ENCODE measurements at places on chromosomes 5 and 9.

GRCh38 chr5:139470821-139471300 lies at the start of gene SMIM33:
Gene SMIM33 (plus strand): TSS chr5:139471004. CDS start chr5:139471122, 118 bp downstream.
- DNase-seq, result no peak

- DNase-seq, result no peak
These were observed 21.0 kb downstream of the DIAPH1 start for GRCh38 chr5:141597814-141598213.

DNA sequence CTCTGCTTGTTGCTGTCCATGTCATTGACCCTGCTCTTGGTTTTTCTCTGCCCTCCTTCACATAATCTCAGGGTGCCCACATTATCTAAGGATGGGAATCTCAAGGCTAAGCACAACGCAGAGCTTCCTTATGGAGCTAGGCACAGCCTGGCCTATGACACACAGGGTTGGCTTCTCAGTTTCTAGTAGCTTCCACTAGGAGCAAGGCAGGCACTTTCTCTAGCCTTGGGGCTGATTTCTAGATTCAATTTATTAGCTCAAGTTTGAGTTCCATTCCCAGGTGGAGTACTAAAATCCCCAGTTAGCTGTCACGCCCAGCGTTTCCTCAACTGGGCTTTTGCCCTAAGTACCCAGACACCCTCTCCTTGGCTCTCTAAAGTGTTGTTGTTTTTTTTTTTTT lies 12.4 kb downstream of the IL4 start:
- no peak for DNase-seq

DNA sequence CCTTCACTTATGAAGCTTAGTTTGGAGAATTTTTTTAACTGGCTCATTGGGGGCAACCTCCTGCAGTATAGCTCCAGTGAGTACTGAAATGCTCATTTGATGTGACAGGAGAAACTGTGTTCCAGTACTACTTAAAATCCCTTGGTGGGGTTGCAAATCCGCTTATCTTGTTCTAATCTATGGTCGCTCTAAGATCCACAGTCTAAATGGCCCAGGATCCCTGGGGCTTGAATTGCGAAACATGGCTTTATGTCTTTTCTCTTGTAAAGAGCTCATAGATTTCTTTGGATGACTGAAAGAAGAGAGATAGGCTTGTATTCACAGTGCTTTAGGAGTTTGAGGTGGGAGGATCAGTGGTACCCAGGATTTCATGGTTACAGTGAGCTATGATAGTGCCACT lies 52.7 kb downstream of the ADAMTSL1 start:
- no peak for DNase-seq

DNA sequence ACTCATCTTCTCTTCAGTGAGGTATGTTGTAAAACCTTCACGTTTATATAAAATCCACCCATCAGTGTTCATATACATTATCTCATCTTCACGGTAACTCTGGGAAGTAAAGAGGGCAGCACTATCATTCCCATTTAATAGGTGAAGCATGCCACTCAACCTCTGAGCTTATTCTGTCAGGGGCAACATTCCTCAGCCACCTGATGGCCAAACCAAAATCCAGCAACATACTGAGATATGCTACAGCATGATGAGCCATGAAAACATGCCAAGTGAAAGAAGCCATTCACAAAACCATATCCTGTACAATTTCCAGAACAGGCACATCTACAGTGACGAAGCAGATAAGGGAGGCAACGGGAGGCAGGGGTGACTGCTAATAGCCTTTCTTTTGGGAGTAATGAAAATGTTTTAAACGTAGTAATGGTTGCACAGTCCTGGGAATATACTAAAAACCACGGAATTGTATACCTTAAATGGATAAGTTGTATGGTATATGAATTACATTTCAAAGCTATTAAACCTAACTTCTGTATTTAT lies 167.4 kb downstream of the TSSK1B start:
- DNase-seq, result no peak

- DNase-seq, result no peak
These were observed 63.3 kb upstream of the SLCO6A1 start for GRCh38 chr5:102561894-102562760.

DNA sequence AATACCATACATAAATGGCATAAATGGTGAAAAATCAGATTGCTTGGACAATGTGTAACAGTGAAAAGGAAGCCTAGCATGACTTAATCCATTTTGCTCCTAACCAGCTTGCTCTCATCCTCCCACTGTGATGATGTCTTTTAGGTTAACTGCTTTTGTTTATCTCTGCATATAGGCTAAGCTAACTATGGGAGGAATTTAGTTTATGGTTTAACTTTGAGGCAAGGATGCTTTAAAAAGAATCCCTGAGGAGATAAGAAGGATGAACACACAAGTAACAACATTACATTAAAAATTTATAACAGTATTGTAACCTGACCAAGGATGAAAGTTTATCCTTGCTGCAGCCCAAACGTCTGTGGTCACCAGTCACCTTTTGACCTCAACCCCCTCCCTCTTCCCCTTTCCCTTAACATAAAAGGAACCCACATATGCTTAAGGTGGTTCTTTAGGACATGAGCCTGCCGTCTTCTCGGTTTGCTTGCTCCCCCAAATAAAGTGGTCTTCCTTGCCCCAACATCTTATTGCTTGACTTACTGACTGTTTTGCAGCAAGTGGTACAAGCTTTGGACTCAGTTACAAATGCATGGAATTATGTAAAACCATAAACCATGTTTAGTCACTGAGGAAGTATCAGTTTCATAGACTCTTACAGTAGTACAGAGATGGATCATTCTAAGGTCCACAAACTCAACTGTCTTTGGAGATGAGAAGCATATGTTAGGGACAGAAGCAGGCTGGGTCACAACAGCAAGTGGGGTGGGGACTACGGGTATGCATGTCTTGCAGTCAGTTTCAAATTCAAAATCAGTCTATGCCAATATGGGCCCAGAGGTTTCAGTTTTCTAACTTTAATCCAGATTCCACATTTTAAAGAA lies 31.3 kb downstream of the AGXT2 start:
- DNase-seq, result no peak

- DNase-seq, result peak; percentile 78
These were observed 128.9 kb upstream of the TARS1 start for GRCh38 chr5:33311893-33312292.

GRCh38 chr5:158609333-158610050 lies 490.2 kb downstream of the EBF1 start:
- peak; percentile 82 for DNase-seq

GRCh38 chr5:137668637-137669036 lies 67.3 kb downstream of the KLHL3 start:
- no peak for DNase-seq

DNA sequence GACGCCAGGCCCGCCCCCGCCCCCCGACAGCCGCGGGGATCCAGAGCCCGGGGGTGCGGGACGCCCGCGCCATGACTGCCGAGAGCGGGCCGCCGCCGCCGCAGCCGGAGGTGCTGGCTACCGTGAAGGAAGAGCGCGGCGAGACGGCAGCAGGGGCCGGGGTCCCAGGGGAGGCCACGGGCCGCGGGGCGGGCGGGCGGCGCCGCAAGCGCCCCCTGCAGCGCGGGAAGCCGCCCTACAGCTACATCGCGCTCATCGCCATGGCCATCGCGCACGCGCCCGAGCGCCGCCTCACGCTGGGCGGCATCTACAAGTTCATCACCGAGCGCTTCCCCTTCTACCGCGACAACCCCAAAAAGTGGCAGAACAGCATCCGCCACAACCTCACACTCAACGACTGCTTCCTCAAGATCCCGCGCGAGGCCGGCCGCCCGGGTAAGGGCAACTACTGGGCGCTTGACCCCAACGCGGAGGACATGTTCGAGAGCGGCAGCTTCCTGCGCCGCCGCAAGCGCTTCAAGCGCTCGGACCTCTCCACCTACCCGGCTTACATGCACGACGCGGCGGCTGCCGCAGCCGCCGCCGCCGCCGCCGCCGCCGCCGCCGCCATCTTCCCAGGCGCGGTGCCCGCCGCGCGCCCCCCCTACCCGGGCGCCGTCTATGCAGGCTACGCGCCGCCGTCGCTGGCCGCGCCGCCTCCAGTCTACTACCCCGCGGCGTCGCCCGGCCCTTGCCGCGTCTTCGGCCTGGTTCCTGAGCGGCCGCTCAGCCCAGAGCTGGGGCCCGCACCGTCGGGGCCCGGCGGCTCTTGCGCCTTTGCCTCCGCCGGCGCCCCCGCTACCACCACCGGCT lies 1.0 kb downstream of the FOXE1 start:
- no peak for DNase-seq

DNA sequence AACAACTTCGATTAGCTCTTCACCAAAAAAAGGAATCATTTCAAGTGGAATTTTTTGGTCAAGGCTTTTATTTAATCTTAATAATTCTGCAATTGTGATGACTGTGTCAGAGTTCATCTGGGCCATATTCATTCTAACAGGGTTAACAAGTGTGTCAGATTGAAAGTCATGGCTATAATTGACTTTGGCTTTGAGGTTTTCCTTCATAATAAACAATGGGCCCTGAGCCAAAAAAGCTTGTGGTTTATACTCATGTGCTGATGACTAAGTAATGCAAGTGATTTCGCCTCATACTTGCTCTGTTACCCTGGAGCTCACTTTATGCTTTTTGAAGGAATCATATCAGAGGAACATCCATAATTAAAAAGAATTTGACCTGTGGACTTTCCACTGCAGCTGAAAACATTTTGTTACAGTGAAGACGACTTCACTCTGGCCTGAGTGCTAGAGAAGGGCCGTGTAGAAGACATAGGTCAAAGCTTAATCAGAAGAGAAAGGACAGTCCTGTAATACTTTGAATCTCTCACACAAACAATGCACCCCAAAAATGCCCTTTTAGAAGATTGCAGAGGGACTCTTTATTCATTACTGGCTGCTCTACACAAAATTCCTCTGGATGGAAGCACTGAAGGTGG lies 101.7 kb downstream of the GDNF start:
- peak; percentile 70 for DNase-seq

- DNase-seq, result no peak
These were observed 129.7 kb downstream of the RAPGEF6 start for GRCh38 chr5:131505237-131505908.

DNA sequence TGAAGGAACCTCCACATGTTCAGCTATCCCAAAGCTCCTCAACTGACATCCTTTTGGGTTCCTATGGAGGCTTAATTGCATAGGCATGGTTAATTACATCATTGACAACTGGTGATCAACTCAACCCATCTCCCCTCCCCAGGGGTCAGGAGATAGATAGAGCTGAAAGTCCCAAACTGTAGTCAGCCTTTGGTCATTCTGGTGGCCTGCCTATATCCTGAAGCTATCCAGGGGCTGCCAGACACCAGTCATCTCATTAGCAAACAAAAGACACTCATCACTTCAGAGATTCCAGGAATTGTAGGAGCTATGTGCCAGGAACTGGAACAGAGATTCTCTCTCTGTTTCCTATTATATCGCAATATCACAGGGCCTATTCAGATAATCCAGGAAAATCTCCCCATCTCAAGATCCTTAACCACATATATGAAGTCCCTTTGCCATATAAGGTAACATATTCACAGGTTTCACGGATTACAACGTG lies 646.5 kb upstream of the GRAMD2B start:
- DNase-seq, result no peak

- DNase-seq, result no peak
These were observed 330.7 kb downstream of the ADGRV1 start for GRCh38 chr5:90889325-90889600.

- no peak for DNase-seq
These were observed 47.8 kb upstream of the JADE2 start for GRCh38 chr5:134477462-134478245.

GRCh38 chr9:4301971-4302427 lies 2.1 kb upstream of the GLIS3 start:
- DNase-seq, result peak; percentile 86

GRCh38 chr9:124020520-124021384 lies 9.2 kb downstream of the LHX2 start:
- DNase-seq, result no peak

GRCh38 chr9:93976973-93977372 lies 21.8 kb upstream of the BARX1 start:
- DNase-seq, result no peak

DNA sequence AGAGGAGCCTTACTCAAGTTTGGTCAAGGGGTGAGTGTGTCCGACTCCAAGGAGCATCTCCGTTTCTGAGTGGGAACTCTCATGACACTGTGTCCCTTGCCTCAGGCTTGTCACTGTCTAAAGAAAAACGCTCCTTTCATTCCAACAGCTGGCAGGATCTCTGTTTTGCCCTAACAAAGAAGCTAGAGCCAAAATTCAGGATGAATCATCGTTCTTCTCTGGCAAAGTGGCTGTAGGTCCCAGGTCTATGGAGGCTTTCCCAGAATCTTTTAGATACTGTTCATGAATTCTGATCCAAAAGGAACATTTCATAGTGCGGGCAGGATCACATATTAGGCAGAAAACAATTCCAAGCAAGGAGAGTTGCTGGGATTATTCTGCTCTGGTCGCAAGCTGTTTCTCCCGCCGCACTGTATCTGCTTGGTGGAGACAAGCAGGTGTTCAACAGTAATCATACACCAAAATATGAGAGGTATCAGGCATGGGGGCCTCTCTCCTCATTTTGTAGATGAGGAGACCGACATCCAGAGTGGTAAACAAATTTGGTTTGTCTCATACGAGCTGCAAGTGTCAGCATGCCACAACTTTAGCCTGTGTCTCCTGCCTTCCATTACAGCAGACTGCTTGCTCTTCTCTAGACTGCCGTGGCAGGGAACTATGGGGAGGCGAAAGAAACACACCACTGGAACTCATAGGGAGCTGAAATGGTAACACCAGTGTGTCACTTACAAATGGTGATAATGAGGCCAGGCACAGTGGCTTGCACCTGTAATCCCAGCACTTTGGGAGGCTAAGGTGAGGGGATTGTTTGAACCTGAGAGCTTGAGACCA lies 72.6 kb downstream of the ENTREP1 start:
- peak; percentile 41 for DNase-seq

- DNase-seq, result peak; percentile 72
These were observed 948 bp upstream of the FAM53C start for GRCh38 chr5:138336952-138337684.

DNA sequence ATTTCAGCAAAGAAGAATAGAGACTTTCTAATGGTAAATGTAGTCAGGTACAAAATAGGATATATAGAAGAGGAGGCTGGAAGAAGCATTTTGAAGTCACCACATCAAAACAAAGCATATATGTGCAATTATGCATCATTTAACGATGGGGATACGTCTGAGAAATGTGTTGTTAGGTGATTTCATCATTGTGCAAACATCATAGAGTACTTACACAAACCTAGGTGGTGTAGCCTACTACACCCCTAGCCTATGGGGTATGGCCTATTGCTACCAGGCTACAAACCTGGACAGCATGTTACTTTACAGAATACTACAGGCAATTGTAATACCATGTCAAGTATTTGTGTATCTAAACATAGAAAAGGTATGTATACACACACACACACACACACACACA lies 28.4 kb downstream of the ELP1 start:
- no peak for DNase-seq
